ENCODE measurements at places on chromosomes 6 and 20. TPM values are rescaled to one million over a fixed set of nuclear protein-coding genes. Genes with fewer than 3 reads are reported as not detected.

DNA sequence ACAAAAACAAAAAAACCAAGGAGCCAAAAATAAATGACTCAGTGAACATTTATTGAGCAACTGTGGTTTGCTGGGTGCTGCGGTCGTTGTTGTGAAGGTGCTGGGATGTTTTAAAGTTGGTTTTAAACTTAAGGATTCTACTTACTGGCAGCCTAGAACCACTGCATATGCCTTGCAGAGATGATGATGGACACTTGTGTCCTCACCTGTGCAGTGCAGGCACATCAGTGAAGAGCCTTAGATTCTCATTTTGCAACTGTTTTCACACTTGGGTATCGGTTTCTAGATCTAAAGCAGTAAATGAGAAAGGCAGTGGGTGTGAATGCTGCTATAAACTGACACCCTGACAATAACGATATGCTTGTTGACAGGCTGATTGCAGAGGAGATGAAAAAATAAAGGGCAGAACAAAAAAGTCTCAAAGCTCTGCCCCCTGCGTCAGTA is 68.8 kb downstream of the UTRN start:
- no peak overlapping the region for H3K27ac ChIP-seq
- H3K4me3 ChIP-seq: peak overlapping the region; percentile 4
- H3K4me1 ChIP-seq: peaks cover 57% of the 10 kb centered on the region
- DNase-seq: no peak
- peaks cover 2% of the 10 kb centered on the region for H3K36me3 ChIP-seq

Gene SLC35D3
- total RNA-seq: not detected

- no peak overlapping the region for H3K27ac ChIP-seq
- H3K27me3 ChIP-seq: no peaks in the 10 kb centered on the region
- no peaks in the 10 kb centered on the region for H3K4me1 ChIP-seq
Observed at GRCh38 chr6:144896289-144896688, 611.2 kb downstream of the UTRN start.

DNA sequence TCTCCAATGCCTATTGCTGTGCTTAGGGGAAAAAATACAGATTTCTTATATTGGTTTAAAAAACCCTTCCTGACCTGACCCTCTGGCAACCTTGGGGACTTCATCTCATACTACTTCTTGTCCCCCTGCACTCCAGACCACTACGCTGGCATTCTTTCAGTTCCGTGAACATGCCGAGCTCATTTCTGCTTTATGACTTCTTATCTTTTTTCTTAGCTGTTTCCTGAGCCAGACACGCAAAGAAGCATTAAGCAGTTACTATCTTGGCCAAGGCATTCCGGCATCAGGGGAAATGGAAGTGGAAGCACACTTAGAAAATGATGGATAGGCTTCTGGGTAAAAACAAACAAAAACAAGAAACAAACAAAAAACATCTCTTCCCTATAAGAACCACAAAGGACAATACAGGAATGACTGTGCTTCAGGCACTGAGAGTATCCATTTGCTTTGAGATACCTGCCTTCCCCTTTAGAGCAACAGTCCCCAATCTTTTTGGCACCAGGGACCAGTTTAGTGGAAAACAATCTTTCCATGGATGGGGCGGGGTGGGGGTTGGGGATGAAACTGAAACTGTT is 4.4 kb upstream of the CCDC28A start:
- H3K4me1 ChIP-seq: peaks cover 22% of the 10 kb centered on the region
- no peaks in the 10 kb centered on the region for H3K27me3 ChIP-seq
- no peak overlapping the region for H3K27ac ChIP-seq
- H3K36me3 ChIP-seq: no peaks in the 10 kb centered on the region
- peak; percentile 42 for DNase-seq
- no peak overlapping the region for H3K4me3 ChIP-seq

DNA sequence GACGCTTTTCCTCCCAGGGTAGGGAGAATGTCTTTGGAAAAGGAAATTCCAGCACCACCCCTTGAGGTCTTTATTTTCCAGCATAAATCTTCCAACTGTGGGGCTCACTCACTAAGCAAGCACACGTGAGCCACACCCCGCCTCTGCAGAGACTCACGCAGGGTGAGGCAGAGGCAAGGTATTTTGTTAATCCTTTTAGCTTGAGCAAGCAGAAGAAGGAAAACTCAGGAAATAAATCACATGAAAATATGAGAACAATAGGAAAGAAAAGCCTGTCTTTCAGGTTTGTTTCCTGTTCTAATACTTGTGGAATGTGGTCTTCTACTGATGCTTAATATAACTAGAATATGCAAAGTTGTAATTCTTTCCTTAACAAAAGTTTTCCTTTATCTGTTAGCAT is 4.1 kb upstream of the PHACTR2 start:
- no peak for DNase-seq
- H3K4me3 ChIP-seq: no peak overlapping the region
- H3K27ac ChIP-seq: no peak overlapping the region
- H3K4me1 ChIP-seq: peaks cover 5% of the 10 kb centered on the region
- H3K27me3 ChIP-seq: no peaks in the 10 kb centered on the region

- H3K27me3 ChIP-seq: no peaks in the 10 kb centered on the region
- H3K36me3 ChIP-seq: peaks cover 3% of the 10 kb centered on the region
- no peak for DNase-seq
Observed at GRCh38 chr6:110731898-110732297, 83.4 kb downstream of the CDK19 start.

GRCh38 chr20:64228751-64229506 is 26.6 kb upstream of the PCMTD2 start:
- H3K27ac ChIP-seq: no peak overlapping the region
- no peak for DNase-seq
- no peak overlapping the region for H3K4me3 ChIP-seq
- no peaks in the 10 kb centered on the region for H3K36me3 ChIP-seq

Gene OPN5
- not detected for total RNA-seq

Gene MSH5
- 49.9 TPM for total RNA-seq

DNA sequence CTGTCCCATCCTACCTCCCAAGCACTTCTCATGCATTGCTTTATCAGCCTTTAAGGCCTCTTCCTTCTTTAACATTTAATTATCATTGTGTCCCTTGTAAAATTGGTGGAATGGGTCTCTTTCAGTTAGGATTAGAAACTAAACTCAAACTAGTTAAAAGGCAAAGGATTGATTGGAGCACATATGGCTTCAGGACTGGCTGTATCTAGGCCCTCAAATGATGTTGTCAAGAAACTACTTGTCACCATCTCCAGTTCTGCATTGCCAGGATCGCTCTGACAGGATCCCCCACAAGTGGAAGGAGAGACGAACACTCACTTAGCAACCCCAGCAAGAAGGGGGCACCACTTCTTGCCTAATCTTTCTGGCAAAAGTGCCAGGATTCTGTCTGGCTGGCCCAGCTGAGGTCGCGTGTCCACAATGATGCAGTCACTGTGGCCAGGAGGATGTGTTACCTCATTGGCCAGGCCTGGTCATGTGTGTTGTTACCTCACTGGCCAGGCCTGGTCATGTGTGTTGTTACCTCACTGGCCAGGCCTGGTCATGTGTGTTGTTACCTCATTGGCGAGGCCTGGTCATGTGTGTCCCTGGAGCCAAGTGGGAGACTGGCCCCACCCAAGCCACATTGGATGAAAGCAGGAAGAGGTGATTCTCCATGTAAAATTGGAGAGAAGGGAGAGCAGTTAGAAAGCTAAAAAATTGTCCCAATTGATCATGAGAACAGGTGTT is 5.0 kb downstream of the BANF2 start:
- no peak overlapping the region for H3K27ac ChIP-seq
- DNase-seq: no peak
- no peaks in the 10 kb centered on the region for H3K27me3 ChIP-seq
- H3K4me3 ChIP-seq: no peak overlapping the region
- H3K36me3 ChIP-seq: no peaks in the 10 kb centered on the region
- no peaks in the 10 kb centered on the region for H3K4me1 ChIP-seq

Gene DEFB125
- not detected for total RNA-seq

DNA sequence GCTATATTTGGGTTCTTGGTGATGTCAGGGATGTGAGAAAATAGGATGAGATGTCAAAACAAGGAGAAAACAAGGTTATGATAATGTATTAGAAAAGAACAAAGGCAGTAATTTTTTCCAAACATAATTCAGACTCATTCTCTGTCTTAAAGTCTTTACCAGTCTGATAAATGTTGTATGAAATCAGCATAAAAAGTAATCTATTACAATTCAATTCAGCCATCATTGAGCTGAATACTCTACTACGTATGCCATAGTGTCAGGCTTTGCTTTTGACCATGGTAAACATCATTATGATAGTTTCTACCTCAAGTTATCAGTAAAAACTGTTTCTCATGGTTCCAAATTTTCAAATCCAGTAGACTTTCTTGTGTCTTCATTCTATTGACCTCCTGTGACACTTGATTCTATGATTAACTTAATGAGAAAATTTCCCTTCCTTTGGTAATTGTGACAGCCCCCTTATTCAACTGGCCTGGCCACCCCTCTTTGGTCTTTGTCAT is 75.0 kb downstream of the EPHA7 start:
- DNase-seq: no peak
- no peak overlapping the region for H3K27ac ChIP-seq
- no peak overlapping the region for H3K4me3 ChIP-seq
- no peaks in the 10 kb centered on the region for H3K4me1 ChIP-seq

Data from B cell (primary cell).